Stimulated activated CD4-positive, alpha-beta T cell treated with anti-CD3 and anti-CD28 coated beads, Interleukin-1b, Interleukin-23, amount 100 ng/mL, for 1 hour (primary cell): ENCODE measurements at places on chromosomes 2 and 18.

DNA sequence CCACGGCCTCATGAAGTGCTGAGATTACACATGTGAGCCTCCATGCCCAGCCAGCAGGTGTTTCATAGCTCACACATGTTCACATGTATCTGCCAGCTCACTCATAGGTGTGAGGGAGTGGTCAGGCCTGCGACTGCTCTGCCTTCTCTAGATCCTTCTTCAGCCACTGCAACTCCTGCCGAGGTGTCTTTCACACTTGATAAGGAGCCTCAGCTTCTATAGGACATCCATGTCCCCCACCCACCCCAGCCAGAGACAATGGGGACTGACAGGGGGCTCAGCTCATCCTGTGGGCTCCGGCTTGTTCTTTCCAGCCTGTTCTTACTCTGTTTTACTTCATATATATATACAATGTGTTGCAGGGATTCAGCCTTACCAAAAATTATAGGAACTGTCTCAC is 286.5 kb upstream of the MGAT5 start:
- no peak for DNase-seq

DNA sequence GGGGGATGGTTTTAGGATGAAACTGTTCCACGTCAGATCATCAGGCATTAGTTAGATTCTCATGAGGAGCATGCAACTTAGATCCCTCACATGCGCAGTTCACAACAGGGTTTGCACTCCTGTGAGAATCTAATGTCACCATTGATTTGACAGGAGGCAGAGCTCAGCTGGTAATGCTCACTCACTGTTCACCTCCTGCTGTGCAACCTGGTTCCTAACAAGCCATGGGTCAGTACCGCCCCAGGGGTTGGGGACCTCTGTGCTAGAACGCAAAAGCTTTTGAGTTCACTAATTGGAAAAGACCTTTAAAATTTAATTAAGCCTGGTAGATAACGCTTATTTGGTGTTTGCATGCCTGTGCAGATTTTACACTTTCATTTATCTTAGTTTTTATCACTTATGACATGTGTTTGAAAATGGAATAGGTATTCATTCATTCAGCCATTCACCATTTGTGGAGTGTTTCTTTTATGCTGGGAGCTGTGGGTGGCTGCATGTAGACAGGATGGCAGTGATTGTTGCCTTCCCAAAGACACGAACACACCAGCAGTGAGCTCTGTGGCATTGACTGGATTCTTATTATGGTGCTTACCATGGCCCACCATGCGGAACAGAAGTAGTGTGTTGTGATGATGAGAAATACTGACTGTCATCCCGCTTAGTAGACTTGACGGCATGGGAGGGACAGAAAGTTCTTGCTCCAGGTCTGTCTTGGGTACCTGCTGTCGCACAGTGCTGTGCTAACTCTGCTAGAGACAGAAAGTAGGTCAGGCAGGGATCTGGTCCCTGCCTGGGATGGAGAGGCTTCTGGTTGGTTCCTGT is 6.4 kb downstream of the RAB31 start:
- DNase-seq: no peak

DNA sequence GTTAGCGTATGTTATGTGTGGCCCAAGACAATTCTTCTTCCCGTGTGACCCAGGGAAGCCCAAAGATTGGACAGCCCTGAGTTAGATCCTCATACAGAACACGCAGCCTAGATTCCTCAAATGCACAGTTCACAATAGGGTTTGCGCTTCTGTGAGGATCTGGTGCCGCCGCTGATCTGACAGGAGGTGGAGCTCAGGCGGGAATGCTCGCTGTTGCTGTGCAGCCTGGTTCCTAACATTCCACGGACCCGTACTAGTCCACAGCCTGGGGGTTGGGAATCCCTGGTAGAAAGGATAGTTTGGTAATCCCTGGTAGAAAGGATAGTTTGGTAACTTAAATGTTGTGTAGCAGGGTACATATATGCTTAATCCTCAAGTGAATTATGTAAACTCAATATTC is 27.0 kb downstream of the MAPRE3 start:
- no peak for DNase-seq

GRCh38 chr2:139964721-139965440 is 1184.7 kb upstream of the NXPH2 start:
- DNase-seq: no peak

GRCh38 chr2:61018318-61018755 is 282 bp upstream of the PUS10 start:
- DNase-seq: no peak

DNA sequence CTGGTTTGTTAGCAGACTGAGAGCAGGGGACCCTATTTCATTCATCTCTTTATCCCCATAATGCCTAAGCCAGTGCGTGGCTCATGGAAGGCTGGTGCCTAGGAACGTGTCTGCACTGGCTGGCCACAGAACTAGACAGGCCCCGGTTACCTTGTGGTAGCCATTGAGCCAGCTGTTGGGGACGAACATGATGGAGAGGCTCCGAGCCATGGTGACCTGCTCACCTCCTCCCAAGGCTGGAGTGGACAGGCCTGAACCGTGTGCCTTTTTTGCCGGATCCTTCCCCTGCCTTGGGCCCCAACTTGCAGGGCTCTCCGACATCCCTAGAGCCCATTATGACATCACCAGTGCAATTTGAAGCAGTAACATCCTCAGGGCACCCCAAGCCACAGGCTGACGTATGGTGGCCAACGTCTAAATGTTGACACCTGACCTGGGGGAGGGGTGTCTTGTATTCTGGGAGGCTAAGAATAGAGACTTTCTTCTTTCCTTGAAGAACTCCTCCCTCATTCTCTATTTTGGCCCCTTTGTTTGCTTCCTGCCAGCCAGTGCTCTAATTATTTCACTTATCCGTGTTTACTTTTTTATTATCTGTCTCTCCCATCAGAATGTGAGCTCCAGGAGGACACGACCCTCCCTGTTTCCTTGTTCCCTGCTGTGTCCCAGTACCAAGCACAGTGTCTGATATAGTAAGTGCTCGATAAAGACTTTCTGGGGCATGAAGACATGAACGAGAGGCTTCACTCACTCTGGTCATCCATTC is 12.2 kb upstream of the DNPEP start:
- no peak for DNase-seq

GRCh38 chr18:7413906-7414305 is 153.2 kb upstream of the PTPRM start:
- DNase-seq: no peak

GRCh38 chr2:197821550-197822289 is 17.3 kb downstream of the PLCL1 start:
- no peak for DNase-seq

DNA sequence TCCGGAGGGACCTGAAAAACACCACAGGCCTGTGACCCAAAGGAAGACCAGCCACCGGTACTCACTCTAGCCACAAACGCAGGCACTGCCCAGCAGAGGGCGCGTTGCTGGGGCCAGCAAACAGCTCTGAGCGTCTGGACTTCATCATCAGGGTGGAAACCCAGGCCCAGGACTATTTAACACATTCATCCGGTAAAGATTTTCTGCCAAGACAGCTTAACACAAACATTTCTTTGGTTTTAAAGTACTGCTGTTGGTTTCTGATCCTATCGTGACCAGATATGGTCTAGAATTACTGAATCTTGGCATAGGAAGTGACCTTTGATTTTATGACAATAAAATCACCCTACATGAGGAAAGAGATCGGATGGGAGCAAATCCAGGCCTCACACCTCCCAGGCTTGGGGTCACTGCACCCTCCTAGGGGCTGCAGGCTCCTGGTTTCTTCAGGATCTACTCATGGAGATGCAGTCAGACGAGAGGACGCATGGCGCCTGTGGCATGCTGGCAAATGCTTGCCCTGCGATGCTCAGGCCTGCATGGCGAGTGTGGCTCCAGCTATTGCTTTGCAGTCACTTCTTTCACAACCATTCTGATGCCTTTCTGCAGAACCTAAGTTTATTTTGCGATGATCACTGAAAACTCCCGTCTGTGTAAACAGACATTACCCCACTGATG is 130.4 kb downstream of the COL4A4 start:
- DNase-seq: no peak
